ENCODE measurements at places on chromosomes 2 and 18. TPM values are rescaled to one million over a fixed set of nuclear protein-coding genes. Genes with fewer than 3 reads are reported as not detected.

DNA sequence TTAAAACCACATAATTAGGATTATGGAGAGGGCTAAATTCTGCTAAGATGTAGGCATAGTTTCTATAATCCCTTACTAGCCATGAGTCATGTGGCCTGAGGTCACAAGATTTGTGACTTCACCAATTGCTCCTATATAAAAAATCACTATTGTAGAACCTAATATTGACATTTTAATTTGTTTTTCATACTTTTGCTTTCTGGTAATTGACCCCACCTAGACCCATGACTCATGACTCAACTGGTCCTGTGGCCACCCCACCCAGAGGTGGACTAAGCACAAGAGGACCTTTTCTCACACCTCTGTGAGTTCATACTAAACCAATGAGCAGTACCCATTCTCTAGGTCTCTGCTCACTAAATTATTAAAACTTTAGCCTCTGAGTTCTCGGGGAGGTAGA lies 1567.5 kb upstream of the LRRTM1 start:
- DNase-seq: no peak

DNA sequence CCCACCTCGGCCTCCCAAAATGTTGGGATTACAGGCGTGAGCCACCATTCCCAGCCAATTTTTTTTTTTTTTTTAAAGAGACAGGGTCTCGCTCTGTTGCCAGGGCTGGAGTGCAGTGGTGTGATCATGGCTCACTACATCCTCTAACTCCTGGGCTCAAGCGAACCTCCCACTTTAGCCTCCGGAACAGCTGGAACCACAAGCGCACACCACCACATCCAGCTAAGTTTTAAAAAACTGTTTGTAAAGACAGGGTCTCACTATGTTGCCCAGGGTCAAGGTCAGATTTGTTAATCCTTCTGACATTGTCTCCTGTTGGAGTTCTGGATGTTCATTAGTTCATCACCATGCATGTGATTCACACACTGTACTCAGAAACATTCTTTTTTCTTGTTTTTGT lies 149.9 kb downstream of the TGIF1 start:
- no peak for DNase-seq

Gene GRB14
- polyA plus RNA-seq: 1.0 TPM

Gene SUMO1
- 82.0 TPM for polyA plus RNA-seq

- no peak for DNase-seq
Observed at GRCh38 chr18:62485684-62486083, 37.1 kb upstream of the ZCCHC2 start.

Gene TCF23
- not detected for polyA plus RNA-seq

- no peak for DNase-seq
Observed at GRCh38 chr2:46106690-46107089, 190.5 kb upstream of the EPAS1 start.

- no peak for DNase-seq
Observed at GRCh38 chr2:108446703-108447102, 2.3 kb upstream of the GCC2 start.

Gene PSMA8
- not detected for polyA plus RNA-seq

All from brain (organoid and tissue), 16 donors.